ENCODE measurements at places on chromosomes 4 and X. TPM values are rescaled to one million over a fixed set of nuclear protein-coding genes. Genes with fewer than 3 reads are reported as not detected.

GRCh38 chrX:38923451-38923969 is 122.3 kb downstream of the MID1IP1 start:
- H3K4me3 ChIP-seq = no peak overlapping the region
- H3K27ac ChIP-seq = no peak overlapping the region
- H3K27me3 ChIP-seq = no peaks in the 10 kb centered on the region
- H3K4me1 ChIP-seq = no peaks in the 10 kb centered on the region

DNA sequence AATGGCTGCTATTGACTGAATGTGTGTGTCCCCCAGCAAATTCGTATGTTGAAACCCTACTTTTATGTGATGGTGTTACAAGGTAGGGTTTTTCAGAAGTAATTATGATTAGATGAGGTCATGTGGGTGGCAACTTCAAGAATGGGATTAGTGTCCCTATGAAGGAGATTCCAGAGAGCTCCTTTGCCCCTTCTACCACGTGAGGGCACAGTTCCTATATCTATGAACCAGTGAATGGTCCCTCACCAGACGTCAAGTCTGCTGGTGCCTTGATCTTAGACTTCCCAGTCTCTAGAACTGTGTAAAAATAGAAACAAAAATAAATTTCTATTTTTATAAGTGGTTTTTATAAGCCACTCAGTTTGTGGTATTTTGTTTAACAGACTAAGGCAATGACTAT is 1137.6 kb upstream of the IGFBP7 start:
- no peak overlapping the region for H3K4me3 ChIP-seq
- no peak overlapping the region for H3K27ac ChIP-seq
- DNase-seq = no peak
- no peaks in the 10 kb centered on the region for H3K27me3 ChIP-seq
- H3K36me3 ChIP-seq = no peaks in the 10 kb centered on the region

The AKAP14 gene
- total RNA-seq = not detected

The PPEF2 gene
- not detected for total RNA-seq

The TMPRSS11E gene
- not detected for total RNA-seq

DNA sequence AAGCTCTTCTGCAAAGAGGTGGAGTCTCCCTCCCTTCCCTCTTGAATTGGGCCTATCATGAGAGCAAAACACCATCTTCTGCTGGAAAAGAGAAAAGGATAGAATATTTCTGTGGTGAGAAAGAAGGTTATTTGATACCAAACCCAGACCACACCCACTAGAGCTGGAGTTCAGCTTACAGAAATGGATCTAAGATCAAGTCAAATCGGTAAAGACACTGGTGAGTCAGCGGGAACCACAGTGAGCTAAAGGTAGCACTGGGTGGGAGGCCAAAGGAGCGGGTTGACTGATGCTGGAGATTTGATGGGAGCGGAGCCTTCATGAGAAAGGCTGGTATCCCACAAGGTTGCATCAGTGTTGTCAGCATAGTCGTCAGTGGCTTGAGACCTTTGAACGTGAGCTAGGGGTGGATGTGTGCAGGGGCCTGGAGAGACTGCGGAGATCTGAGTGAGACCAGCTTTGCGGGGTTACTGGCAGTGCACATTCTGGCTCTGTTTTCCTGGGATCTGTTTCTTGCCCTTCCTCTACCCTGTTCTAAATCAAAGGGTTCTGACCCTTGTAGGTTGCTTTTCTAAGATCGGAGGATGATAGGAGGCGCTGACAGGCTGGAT is 106.4 kb upstream of the SCOC start:
- H3K36me3 ChIP-seq = no peaks in the 10 kb centered on the region

The ARHGEF38 gene
- total RNA-seq = not detected

The SYP gene
- 0.53 TPM for total RNA-seq

The IBSP gene
- 0.19 TPM for total RNA-seq

The TENM3 gene
- 90.5 TPM for total RNA-seq

- H3K4me3 ChIP-seq = no peak overlapping the region
- peaks cover 14% of the 10 kb centered on the region for H3K4me1 ChIP-seq
- H3K27me3 ChIP-seq = no peaks in the 10 kb centered on the region
- DNase-seq = no peak
- H3K36me3 ChIP-seq = no peaks in the 10 kb centered on the region
Observed at GRCh38 chr4:119070301-119070700, 65.3 kb upstream of the MYOZ2 start.

Measured in SJSA1 (cell line).